ENCODE measurements at places on chromosomes 12 and 14.

- no peak for DNase-seq
Observed at GRCh38 chr14:60514741-60515491, 6.0 kb downstream of the SIX6 start.

GRCh38 chr12:15209782-15210181 is 11.4 kb downstream of the RERG start:
- DNase-seq: no peak

- DNase-seq: no peak
Observed at GRCh38 chr14:96040828-96041371, 1.7 kb downstream of the C14orf132 start.

- DNase-seq: no peak
Observed at GRCh38 chr12:104761091-104761490, 197.0 kb downstream of the SLC41A2 start.

DNA sequence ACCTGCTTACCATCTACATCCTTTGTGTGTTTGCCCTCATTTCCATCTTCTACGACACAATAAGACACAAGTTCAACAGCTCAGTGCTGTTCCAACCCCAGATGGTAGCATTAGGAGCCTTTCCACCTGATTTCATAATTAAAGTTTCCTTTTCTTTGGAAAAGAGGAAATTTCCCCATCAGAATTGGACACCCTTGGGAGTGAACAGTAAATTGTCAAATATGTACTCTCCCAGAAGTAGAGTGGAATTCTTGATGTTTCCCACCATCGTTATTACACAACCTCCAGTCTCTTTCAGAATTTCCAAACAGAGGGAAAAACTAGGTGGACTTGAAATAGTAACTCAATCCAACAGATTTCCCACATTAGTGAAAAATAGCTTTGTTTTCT is 337.6 kb upstream of the OR4E1 start:
- no peak for DNase-seq

- DNase-seq: no peak
Observed at GRCh38 chr12:48334808-48335207, 15.9 kb downstream of the ZNF641 start.

GRCh38 chr14:50407111-50407812 is 10.6 kb upstream of the CDKL1 start:
- DNase-seq: no peak

DNA sequence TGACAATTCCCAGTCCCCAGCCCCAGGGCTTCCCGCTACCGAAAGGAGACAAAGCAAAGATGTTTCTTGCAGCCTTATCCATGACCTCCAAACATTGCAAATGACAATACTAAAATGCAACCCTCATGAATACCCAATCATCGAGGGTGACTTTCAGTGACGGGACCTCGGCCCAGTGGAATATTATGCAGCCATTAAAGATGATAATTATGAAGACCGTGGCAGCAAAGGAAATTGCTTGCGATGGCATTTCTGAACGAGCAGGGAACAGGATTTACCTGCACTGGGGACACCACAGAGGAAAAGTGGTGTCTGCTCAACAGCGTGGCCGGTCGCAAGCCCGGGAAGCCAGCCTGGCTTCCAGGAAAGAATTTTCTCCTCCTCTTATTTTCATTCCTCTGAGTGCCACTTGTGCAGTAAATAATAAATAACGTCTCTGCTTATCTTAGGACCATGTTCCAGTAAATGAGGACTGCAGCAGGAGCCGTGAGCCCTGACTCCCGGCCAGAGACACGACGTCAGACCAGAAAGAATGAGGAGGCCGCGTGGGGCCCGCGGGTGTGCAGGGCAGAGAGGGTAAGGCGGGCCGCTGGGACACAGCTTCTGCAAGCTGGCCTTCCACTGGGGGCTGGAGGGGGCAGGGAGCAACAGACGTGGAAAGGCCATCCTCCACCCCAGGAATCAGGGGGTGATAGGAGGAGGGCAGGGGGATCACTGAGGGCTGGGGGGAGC is 6.6 kb downstream of the C14orf180 start:
- DNase-seq: no peak

GRCh38 chr12:93638095-93638494 is 39.1 kb upstream of the CRADD start:
- no peak for DNase-seq

- DNase-seq: no peak
Observed at GRCh38 chr14:21066882-21067502, 3.1 kb upstream of the ARHGEF40 start.

DNA sequence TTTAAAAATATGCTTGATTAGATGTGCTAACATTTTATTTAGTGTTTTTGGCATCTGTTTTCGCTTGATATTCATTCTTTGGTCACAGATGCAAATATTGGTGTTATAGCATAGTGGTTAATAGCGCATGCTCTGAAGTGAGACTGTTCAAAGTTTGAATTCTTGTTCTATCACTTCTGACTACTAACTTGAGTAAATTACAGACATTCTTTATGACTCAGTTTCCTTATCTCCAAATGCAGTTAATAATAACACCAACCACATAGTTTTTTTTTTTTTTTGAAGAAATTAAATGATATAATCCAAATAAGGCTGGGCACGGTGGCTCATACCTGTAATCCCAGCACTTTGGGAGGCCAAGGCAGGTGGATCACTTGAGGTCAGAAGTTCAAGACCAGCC is 81.0 kb downstream of the TMX1 start:
- no peak for DNase-seq

GRCh38 chr12:75062691-75063090 is 146.9 kb downstream of the KCNC2 start:
- no peak for DNase-seq

- no peak for DNase-seq
Observed at GRCh38 chr14:90088176-90088575, 26.4 kb downstream of the KCNK13 start.

- DNase-seq: no peak
Observed at GRCh38 chr14:26081043-26081442, 516.8 kb downstream of the NOVA1 start.

DNA sequence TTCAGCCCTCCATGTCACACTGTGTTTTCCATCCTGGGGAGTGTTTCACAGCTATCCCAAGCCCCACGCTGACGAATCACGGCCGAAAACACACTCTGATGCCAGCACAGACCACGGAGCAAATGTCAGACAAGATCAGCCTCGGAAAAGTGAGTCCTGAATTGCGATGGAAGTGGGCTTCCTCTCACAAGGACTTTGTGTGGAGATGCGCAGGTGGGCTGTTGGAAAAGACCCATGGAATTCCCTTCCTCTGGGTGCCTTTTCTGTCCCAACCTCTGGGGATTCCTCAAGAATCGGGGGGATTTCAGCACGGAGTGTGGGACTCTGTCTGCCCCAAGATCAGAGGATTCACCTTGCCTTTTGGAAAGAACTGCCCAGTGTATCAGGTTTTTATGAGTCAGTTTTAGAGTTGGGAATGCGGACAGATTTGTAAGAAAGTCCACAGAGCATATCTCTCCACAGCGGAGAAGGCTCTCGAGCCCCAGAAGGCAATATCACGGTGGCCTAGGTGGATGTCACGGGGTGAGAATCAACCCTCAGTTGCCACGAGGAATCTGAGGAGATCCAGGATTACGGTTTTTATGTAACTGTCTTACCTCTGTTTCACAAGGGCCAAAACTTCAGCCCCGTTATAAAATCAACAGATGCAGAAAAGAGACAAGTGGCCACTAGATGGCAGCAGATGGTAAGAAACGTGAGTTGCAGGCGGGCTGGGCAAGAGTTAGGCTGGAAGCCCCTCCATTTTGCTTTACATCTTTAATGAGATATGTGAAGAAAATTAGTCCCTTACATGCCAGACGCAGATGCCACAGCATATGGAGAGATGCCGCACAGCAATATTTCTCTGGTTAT is 201.9 kb downstream of the DAD1 start:
- DNase-seq: no peak

DNA sequence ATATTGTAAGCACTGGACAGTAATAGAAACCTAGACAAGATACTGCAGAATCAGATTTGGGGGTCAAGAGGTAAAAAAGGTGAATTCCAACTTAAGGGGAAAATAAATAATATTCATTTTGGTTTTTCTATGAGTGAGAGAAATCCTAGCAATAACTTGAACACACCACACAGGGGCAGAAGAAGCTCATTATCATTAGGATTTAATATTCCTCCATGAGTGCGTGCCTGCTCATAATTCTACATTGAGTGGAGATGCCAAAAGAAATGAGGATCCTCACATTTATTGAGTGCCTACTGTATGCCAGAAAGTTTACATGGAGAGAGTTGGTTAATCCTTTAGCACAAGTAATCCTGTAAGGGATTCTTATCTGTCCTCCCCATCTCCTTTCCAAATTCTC is 40.5 kb upstream of the C14orf132 start:
- no peak for DNase-seq

GRCh38 chr14:20827326-20827725 is 24.7 kb upstream of the RNASE1 start:
- DNase-seq: no peak

DNA sequence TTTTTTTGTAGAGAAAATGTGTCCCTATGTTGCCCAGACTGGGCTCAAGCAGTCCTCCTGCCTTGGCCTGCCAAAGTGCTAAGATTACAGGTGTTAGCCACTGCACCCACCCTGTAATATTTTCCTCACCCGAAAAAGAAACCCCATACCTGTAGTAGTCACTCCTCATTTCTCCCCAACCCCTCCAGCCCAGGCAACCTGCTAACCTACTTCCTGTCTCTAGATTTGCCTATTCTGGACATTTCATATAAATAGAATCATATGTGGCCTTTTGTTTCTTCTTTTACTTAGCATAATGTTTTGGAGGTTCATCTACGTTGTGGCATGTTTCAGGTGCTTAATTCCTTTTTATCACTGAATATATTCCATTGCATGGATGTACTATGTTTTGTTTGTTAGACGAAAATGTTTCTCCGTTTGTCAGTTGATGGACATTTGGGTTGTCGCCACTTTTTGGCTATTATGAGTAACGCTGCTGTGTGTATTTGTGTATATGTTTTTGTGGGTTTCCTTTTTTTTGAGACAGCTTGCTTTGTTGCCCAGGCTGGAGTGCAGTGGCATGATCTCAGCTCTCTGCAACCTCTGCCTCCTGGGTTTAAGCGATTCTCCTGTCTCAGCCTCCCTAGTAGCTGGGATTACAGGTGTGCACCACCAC is 6.2 kb downstream of the ANKRD13A start:
- peak; percentile 22 for DNase-seq

- DNase-seq: no peak
Observed at GRCh38 chr12:93759512-93760081, 82.4 kb downstream of the CRADD start.

- DNase-seq: peak; percentile 55
Observed at GRCh38 chr14:91396959-91397815, 20.4 kb downstream of the CCDC88C start.

DNA sequence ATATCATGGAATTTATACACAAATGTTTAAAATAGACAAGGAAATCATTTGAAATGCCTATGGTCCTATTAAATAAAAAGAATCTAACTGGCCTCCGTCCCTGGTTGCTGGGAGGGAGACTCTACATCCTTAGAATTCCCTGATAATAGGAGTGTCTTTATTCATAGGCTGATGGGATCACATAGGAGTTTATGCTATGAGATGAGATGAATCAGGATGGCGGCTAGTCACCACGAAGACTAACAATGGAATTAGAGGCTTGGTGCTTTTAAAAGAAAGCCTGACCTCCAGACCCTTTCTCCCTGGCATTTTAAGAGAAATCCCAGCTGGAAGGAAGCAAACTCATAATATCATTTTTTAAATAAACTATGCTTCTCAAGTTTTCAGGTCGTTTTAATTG is 69.7 kb downstream of the SEC23A start:
- DNase-seq: no peak

DNA sequence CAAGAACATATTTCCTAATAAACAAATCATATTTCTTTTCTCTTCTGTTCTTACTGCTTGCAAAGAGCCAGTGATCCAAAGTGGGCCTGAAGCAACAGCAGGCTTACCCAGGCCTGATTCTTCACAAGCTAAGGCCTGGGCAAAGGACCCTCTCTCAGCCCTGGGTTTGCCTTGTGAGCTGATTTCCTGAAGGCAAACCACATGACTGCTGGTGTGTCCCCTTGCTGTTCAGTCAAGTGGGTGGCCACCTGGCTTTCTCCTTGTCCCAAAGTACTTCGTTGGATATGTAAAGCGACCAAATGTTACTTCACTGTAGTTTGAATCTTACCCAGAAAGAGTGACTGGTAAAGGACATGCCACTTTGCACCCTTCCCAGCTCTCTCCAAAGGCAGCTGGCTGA is 392.9 kb downstream of the ZFP36L1 start:
- DNase-seq: no peak

DNA sequence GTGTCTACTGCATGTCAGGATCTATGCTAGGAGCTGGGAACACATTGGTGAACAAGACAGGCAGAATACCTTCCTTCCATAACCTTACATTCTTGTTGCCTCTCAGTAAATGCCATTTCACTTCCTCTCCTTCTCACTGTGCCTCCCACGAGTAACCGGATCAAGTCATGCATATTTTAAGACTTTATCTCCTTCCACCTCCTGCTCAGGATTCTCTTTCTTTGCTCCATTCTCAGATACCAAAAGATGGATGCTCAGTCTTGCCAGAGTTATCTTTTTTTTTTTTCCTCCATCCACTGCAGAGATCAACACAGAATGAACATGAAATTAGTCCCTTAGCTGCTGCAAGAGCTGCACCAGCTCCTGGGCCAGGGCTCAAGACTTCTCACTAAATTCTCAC is 20.0 kb upstream of the APPL2 start:
- DNase-seq: no peak

GRCh38 chr12:29580971-29581370 is 83.5 kb upstream of the OVCH1 start:
- DNase-seq: no peak

DNA sequence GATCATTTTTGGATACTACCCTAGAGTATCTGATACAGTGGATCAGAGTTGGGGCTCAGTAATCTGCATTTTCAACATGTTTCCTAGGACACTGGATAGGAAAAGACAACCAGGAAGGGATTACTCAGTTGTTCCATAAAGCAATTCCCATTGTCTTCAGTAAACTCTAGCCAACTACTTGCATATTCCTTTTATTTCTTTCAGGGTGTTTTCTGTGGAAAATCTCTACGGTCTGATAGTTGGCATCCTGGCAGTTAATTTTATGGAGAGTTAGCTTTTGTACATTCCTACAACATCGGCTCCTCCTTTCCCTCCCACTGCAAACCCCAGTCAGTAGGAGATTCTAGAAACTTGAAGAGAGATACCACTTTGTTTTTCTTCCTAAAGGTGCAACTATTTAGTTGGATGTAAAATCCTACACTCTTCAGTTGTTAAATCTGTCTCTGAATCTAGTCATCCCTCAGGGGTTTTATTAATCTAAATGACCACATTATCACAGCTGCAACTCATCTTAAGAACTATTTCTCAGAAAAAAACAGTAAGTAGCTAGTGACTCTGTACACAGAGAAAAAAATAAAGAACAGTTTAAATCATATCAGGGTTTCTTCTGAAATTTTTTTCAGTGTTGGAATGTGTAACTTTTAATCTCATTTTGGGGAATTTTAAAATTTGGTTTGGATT is 103.9 kb downstream of the PDE3A start:
- DNase-seq: no peak

DNA sequence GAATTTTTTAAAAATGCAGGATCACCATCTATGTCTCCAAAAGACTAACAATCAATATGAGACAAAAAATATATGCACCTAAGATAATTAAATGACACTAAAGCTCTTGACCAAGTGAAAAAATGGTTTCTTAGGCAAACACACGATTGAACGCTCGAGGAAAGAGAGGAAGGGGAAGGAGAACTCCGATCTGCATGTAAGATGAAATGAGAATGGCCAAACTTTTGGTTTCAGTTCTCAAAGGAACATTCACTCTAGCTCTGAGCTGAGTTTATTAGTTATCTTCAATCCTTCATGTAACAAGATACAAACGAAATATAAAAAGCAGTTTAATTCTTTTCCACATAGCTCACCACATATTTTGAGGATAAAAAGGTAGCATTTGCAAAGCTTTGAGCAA is 2.8 kb downstream of the DYRK4 start:
- no peak for DNase-seq

GRCh38 chr14:87898301-87898700 is 94.7 kb downstream of the GALC start:
- DNase-seq: no peak

Data from activated CD4-positive, alpha-beta T cell treated with anti-CD3 and anti-CD28 coated beads, Interleukin-2, amount 50 U/mL, for 1 hour (primary cell).